ENCODE measurements at places on chromosomes 1 and 21. TPM values are rescaled to one million over a fixed set of nuclear protein-coding genes. Genes with fewer than 3 reads are reported as not detected.

Gene SZT2
- 34.6 TPM for total RNA-seq

Gene FMO3
- 3.1 TPM for total RNA-seq

Gene HES4
- 1.9 TPM for total RNA-seq

Gene GJC2
- 4.1 TPM for total RNA-seq

Gene KDF1
- total RNA-seq = not detected

Gene FAM177B
- total RNA-seq = not detected

Gene OR2L3
- not detected for total RNA-seq

Gene RGSL1
- total RNA-seq = not detected

Gene ZNF697
- 9.4 TPM for total RNA-seq

Gene FAM167B
- total RNA-seq = 2.7 TPM

Gene SH2D2A
- total RNA-seq = 0.30 TPM

Gene KCNJ10
- not detected for total RNA-seq

Gene CRABP2
- total RNA-seq = 87.6 TPM

Gene LCA5L
- total RNA-seq = 0.35 TPM

Gene HSPA6
- total RNA-seq = 0.75 TPM

Gene VWA5B1
- total RNA-seq = not detected

Gene SCAMP3
- total RNA-seq = 30.7 TPM

Gene B3GALT2
- total RNA-seq = not detected
